Caco-2 (cell line): ENCODE measurements at places on chromosomes 7 and 10. TPM values are rescaled to one million over a fixed set of nuclear protein-coding genes. Genes with fewer than 3 reads are reported as not detected.

DNA sequence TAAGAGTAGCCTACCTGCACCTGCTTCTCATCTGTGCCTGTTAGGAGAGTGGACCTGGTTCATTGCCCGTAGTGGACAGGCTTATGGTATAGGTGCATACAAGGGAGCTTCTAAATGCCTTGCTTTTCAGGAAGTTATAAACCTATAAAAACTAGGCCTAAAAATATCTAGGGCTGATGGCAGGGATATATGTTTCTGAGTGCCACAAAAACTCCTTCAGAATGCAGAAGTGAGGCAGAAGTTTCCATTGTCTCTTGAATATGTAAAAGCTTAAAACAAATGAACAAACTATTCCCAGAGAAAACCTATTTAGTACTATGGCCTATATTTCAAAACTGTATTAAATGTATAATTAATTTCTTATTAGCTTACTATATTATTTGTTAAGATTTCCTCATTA, 91.8 kb downstream of the RNLS start:
- H3K27ac ChIP-seq = no peak overlapping the region
- no peaks in the 10 kb centered on the region for H3K4me1 ChIP-seq
- H3K4me3 ChIP-seq = no peak overlapping the region
- H3K27me3 ChIP-seq = no peaks in the 10 kb centered on the region
- H3K36me3 ChIP-seq = no peaks in the 10 kb centered on the region

Gene ITGB8
- 3.2 and 4.6 TPM in 2 replicates for total RNA-seq

Gene TET1
- total RNA-seq = 18.6 and 19.1 TPM in 2 replicates

GRCh38 chr7:68417659-68418058, 1180.6 kb upstream of the AUTS2 start:
- no peak overlapping the region for H3K27ac ChIP-seq
- no peaks in the 10 kb centered on the region for H3K27me3 ChIP-seq
- H3K4me1 ChIP-seq = no peaks in the 10 kb centered on the region
- no peak overlapping the region for H3K4me3 ChIP-seq

- no peaks in the 10 kb centered on the region for H3K4me1 ChIP-seq
- DNase-seq = no peak
- no peak overlapping the region for H3K4me3 ChIP-seq
- H3K36me3 ChIP-seq = no peaks in the 10 kb centered on the region
- no peaks in the 10 kb centered on the region for H3K27me3 ChIP-seq
Measured at GRCh38 chr10:124618470-124619073, 125.6 kb downstream of the FAM53B start.

- DNase-seq = no peak
- no peak overlapping the region for H3K4me3 ChIP-seq
- no peak overlapping the region for H3K27ac ChIP-seq
- H3K36me3 ChIP-seq = no peaks in the 10 kb centered on the region
- peaks cover 6% of the 10 kb centered on the region for H3K27me3 ChIP-seq
- peaks cover 8% of the 10 kb centered on the region; the same call in 1 of the 2 replicates for H3K4me1 ChIP-seq
Measured at GRCh38 chr10:117159390-117159789, 21.3 kb upstream of the VAX1 start.

- H3K27ac ChIP-seq = no peak overlapping the region
- H3K4me1 ChIP-seq = peaks cover 26% of the 10 kb centered on the region
- no peak for DNase-seq
- no peak overlapping the region for H3K4me3 ChIP-seq
- no peaks in the 10 kb centered on the region for H3K36me3 ChIP-seq
- H3K27me3 ChIP-seq = no peaks in the 10 kb centered on the region
Measured at GRCh38 chr7:121436688-121437087, 40.6 kb upstream of the FAM3C start.

Gene PIP
- not detected in 2 replicates for total RNA-seq

DNA sequence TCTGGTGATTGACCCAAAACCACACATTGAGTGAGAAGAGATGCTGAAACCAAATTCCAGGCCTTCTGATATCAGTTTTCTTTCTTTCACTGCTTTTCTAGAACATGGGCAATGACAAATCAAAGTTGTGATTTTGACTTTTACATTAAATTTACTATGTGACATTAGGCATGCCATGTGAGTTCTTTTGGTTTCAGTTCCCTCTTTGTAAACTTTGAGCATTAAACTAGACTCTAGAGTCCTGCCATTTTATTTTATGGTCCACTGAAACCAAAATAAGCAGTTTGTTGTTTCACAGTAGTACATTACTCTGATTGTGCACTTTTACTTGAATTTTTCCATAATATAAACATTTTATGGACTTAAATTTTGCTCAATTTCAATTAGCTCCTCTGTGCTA, 381.1 kb upstream of the SEMA3D start:
- no peak overlapping the region for H3K27ac ChIP-seq
- no peak for DNase-seq
